Urinary bladder (tissue), 4 donors: ENCODE measurements at places on chromosomes 6 and 20. TPM values are rescaled to one million over a fixed set of nuclear protein-coding genes. Genes with fewer than 3 reads are reported as not detected.

DNA sequence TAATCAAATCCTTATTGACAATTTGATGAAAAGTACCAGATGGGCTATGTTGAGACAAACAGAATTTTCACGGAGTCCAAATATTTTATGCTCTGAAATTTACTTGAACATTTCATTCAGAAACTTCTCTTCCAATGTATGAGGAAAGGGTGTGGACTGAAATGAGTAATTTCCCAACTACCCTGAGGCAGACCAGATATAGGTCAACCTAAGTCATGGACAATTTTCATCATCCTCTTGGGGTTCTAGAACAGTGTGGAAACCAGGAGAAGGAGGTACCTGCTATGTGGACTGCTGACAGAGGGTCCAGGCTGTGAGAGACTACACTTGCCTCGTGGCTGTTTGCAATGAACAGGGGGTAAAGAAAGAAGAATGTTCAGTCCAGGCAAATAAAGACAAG, 323.0 kb downstream of the ESR1 start:
- DNase-seq = no peak

- no peak for DNase-seq
Measured at GRCh38 chr20:57545927-57546662, 14.8 kb upstream of the PCK1 start.

SPAG4 gene
- polyA plus RNA-seq = 4.9 TPM

GRCh38 chr6:142236691-142237090, 65.1 kb upstream of the ADGRG6 start:
- DNase-seq = no peak

MMP24 gene
- 0.67 TPM for polyA plus RNA-seq

FBXO5 gene
- polyA plus RNA-seq = 3.3 TPM

- no peak for DNase-seq
Measured at GRCh38 chr6:77458421-77458820, 4.9 kb downstream of the HTR1B start.
